ENCODE measurements at places on chromosomes 2 and 18.

DNA sequence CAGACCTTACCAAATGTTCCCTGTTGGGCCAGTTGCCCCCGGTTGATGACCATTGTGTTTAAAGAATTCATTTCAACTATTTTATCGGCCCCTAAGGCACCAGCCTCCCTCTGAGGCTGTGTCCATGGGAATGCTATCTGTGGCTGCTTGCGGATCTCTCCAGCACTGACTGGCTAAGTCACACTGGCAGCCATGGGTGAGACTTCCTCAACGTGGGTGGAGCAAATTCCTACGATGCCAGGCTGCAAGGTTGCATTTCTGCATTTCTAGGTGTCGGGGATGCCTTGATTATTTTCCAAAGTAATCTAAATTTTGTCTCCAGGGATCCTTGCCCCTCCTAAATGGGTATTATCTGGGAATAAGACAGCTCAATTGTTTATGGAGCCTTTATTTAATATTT lies 6.2 kb downstream of the CXCR4 start:
- no peak for DNase-seq

- no peak for DNase-seq
Measured at GRCh38 chr2:99648906-99649789, 159.3 kb upstream of the REV1 start.

DNA sequence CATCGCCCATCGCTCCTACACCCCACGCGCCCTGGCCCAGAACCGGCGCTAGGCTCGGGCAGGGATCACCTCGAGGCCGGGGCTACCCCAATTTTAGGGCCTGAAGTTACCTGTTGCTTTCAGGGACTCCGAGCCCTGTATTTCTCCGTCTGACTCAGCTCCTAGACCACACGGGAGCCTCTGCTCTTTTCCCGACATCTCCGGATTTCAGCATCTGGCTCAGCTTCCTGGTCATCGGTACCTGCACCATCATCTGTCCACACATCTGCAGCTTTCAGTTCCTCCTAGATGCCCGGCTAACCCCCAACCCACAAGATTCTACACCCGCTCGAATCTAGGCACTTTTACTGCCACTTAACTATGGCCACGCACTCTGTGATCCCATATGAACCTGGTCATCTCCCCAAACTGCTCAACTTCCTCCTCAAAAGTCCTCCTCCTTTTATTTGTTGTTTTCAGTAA lies 12.1 kb upstream of the HMSD start:
- DNase-seq = no peak

DNA sequence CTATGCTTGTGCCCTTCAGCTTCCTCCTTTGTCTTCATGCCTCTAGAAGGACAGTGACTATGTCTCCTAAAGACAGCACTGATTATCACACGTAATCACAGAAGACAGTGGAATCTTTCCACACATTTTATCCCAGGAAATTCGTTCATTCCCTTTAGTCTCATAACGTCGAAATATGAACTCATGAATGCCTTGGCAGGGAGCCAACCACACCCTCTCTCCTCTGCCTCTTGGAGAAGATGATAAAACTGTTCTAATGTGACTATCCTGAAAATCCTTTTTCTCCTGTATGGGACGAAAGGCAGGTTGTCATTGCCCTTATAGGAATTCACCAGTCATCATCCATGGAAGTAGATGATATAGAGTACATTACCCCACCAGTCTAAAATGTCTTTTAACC lies 726.6 kb upstream of the FANCL start:
- no peak for DNase-seq

DNA sequence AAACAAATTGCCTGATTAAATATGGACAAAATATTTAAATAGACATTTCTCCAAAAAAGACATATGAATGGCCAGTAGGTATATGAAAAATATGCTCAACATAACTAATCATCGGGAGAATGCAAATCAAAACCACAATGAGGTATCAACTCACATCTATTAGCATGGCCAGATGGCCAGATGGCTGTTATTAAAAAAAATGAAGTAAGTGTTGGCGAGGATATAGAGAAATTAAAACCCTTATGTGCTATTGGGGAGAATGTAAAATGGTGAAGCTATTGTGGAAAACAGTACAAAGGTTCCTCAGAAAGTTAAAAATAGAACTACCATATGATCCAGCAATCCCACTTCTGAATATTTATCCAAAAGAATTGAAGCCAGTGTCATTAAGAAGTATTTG lies 272.3 kb upstream of the ZNF804A start:
- no peak for DNase-seq

- DNase-seq = no peak
Measured at GRCh38 chr2:70905443-70906421, 30.0 kb upstream of the ATP6V1B1 start.

DNA sequence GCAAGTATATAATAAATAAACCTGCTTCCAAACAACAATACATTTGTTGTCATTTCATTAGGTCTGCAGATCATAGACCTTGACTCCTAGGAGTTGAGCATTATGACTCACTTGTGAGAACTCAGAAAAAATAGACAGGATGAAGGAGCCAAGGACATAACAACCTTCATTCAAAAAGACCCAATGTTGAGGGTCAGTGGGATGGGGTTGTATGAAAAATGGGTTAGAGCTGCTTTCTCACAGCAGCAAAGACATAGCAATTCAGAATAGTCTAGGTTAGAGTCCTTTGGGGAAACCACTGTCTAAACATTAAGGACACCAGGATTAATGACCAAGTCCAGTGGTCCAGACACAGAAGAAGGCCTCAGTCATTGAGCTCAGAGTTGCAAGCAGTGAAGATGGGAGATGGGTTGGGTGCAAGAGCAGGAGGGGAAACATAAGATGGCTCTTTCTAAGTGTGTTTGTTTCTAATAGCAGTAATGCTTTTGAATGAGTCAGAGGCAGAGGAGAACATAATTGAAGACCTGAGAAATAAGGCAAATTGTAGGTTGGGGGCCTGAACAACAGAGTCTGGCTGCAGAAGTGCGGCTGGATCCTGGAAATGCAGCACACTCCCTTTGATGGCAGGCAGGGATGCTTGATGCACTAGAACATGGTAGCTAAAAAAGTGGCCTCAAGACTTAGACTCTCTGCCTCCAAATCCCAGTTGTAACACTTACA lies 3.7 kb upstream of the SERPINB10 start:
- DNase-seq = no peak

DNA sequence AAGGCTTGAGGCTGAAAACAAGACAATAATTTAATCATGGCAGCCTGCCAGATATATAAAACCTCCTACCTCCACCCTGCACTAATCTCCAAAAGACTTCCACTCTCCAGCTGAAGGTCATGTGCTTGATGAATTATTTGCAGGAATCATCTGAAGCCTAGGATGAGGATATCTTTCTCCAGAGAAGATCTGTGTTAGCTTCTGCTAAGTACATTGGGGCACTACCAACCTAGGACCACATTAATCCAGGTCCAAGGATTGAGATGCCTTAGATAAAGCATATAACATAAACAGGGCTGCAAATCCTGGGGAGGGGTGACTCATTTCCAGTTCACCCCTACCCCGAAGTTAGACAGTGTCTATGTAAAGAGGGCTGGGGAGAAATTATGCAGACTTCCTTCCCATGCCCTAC lies 80.5 kb upstream of the FRZB start:
- no peak for DNase-seq

GRCh38 chr2:235492850-235493344 lies 946 bp upstream of the AGAP1 start:
- no peak for DNase-seq

DNA sequence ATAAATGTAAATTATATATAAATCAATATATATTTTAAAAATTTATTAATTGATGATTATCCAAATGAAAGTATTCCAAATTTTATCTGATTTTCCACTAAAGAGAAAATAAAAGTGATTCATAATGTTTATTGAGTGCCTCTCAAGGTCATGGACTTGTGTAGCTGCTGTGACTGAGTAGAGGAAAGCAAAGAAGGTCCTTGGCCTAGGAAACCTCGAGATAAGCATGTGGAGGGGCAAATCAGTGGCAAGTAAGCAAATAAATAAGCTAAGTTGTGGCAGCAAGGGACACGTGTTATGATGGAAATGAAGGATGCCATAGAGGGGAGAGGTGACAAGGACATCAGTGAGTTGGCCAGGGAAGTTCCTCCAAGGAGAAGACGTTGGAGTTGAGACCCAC lies 866.1 kb upstream of the ID2 start:
- no peak for DNase-seq
